ENCODE measurements at places on chromosomes 4 and X.

GRCh38 chr4:80459918-80460473 is 124.5 kb downstream of the CFAP299 start:
- no peak for DNase-seq

GRCh38 chr4:181548873-181549575 is 694.2 kb upstream of the TENM3 start:
- DNase-seq = no peak

DNA sequence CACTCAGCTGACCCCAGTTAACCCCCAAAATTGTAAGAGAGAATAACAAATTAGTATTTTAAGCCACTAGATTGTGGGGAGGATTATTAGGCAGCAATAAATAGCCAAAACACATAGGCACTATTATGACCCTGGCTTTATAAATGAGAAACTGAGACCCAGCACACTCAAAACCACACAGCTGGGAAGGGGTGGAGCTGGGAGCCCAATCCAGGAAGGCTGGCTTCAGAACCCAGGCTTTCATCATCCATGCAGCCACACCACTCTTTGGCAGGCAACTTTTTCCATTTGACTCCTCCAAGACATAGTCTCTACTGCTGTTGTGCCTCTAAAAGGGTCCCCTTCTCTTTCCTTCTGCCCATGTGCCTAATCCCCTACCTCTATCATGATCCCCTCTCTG is 253.8 kb downstream of the DHX15 start:
- no peak for DNase-seq

DNA sequence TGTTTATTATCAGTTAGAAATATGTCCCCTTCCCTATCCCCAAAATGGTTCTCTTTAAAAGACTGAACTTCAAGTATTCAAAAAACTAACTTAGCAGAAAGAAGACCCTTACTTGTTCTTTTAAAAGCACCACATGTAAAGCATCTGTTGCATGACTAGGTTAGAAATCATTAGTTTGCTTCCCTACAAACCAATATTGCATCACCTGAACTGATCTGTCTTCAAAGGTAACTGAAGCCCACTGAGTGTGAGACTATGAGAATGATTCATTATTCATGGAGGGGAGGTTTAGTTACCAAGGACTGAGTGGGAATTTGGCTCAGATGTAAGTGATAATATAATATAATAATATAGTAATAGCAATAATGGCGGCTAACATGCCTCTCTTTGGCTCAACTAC is 231.7 kb downstream of the SPRY1 start:
- no peak for DNase-seq

DNA sequence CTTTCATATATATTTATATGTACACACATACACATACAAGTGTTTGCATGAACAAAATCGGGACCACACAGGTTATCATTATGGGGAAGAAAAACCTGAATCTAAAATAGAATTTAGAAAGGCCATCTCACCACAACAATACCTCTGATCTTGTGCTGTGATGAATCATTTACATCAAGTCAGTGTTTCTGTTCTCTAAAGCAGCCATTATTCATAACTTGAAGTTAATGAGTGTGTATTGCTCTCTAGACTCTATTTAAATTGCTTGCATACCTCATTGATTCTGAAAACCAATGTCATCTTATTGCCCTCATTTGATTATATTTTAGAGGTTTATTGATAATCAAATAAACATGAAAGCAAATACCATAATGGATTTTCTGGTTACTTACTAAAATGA is 71.6 kb downstream of the FAM114A1 start:
- DNase-seq = no peak

- no peak for DNase-seq
Observed at GRCh38 chr4:48296365-48296764, 26.7 kb upstream of the TEC start.

DNA sequence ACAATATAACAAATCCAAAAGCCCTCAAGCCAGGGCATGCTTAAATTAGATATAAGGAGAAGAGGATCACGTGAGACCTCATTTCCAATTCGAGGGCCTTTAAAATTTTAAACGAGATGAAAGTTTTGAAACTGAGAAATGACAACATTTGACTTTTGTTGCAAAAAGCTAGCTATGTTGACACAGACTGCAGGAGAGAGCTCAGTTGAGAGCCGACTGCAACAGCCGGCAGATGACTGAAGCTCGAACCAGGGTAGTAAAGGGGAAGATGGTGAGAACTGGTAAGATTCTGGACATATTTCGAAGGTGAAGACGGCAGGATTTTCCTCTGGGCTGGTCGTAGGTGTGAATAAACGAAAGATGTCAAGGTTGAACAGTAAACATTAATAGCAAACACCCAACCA is 773 bp downstream of the PRMT9 start:
- no peak for DNase-seq

- no peak for DNase-seq
Observed at GRCh38 chr4:23897564-23898109, 7.8 kb upstream of the PPARGC1A start.
